ENCODE measurements at places on chromosomes 13 and 19.

GRCh38 chr19:12956446-12957388, at the start of gene GADD45GIP1:
TSS of gene GADD45GIP1 (minus strand) at chr19:12957223. CDS start at chr19:12957212, 11 bp downstream.
- peak; percentile 83 for DNase-seq

- DNase-seq, result no peak
Measured at GRCh38 chr19:33505148-33505547, 16.4 kb downstream of the PEPD start.

GRCh38 chr13:113553511-113554332, 30.8 kb upstream of the TFDP1 start:
- DNase-seq, result no peak

DNA sequence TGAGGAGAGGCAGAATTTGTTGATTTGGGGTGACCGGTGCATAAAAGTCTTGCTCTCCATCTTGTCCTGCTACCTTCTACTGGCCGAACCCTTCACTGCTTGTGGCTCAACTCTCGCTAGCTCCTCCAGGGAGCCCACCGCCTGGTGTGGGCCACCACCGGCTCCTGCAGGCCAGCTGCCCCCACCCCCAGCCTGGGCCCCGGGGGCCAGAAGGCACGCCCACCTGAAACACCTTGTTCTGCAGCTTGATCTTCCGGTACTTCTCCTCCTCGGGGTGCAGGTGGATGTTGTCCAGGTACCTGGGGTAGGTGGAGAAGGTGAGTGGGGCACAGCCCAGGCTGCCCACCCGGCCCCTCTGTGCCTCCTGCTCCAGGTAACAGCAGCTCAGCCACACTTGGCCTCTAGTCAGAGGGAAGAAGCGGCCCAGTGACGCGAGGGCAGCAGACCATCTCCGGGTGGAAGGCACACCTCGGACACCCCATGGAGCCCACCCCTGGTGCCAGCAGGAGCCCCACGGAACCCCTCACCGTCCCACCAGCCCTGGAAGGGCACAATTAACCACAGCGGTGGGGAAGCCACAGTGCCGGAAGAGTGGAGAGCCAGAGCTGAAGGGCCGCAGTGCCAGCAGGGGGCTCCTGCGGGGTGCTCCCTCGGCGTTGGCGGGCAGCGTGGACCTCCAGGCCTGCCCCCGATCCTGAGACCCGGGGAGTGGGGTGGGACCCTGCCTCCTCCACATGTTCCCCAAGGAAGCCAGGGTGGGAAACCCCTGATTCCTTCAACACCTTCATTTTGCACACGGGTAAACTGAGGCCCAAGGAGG, 10.1 kb downstream of the UBXN6 start:
- no peak for DNase-seq

DNA sequence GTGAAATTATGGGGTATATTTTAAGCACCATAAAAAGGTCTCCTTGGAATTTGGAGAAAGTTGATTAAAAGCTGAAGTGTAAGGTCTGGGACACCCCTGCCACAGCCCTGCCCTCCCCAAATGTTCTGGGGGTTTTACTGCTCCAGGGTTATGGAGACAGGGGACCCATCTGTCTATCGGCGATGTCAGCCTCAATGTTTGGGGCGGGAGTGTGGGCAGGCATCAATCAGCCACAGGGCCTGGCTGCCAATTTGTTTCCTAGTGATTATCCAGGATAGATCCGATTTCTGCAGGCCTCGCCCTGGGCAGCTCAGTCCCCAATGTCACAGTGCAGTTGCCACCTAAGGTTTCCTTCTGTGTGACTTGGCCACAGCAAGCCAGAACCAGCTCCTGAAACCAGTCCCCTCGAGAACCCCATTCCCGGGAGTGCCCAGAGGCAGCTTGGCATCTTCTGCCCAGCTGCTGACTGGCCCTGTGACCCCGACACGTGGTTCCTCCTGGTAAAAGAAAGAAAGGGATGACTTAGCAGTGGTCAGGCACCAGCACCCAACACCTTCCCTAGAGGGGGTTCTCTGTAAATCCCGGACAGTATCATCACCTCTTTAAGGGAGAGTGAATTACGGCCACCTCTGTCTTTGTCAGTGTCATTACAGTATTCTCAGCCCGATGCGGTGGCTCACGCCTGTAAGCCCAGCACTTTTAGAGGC, 41.6 kb downstream of the MYO9B start:
- DNase-seq, result no peak

DNA sequence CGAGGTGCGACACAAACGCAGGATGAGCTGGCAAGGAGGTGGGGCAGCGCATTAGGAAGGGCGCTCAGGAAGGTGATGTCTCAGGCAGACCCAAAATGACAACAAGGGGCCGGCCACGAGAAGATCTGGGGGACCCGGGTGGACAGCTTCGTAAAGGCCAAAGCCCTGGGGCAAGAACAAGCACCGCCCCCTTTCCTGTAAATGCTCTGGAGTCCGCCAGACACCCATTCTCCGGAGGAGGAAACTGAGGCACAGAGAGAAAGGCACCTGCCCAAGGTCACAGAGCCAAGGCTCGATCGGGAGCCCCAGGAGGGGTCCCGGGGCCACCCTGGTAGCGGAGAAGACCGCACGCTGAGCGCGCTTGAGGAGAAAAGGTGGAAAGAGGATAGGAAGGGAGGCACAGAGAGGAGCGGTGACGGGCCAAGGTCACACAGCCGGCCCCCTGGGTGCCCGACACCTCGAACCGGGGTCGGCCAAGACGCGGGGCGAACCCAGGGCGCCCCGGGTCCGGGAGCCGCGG, 571 bp downstream of the SAFB2 start:
- no peak for DNase-seq

GRCh38 chr13:102680133-102680717, 14.6 kb downstream of the METTL21C start:
- no peak for DNase-seq
